Foreskin keratinocyte (primary cell): ENCODE measurements at places on chromosomes 5 and 9. TPM values are rescaled to one million over a fixed set of nuclear protein-coding genes. Genes with fewer than 3 reads are reported as not detected.
A peak's percentile ranks its signal among the peaks of the same experiment; 100 is the strongest.

RFESD gene
- 2.4 and 2.6 TPM in 2 replicates for total RNA-seq

FOXD4 gene
- 0.10 and 0.14 TPM in 2 replicates for total RNA-seq

DNA sequence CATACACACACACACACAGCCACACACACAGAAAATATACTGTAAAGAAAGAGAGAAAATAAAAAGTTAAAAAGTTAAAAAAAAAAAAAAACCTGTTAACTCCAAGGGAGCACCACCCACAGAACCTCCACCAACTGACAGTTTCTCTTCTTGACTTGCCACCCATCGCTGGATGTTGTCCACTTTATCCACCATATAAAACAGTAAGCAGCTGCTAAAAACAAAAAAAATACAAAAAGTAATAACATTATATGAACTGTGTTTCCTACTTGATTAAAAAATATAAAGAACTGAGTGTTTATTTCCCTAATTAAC, 1.2 kb downstream of the PURA start:
- no peak for DNase-seq

DNA sequence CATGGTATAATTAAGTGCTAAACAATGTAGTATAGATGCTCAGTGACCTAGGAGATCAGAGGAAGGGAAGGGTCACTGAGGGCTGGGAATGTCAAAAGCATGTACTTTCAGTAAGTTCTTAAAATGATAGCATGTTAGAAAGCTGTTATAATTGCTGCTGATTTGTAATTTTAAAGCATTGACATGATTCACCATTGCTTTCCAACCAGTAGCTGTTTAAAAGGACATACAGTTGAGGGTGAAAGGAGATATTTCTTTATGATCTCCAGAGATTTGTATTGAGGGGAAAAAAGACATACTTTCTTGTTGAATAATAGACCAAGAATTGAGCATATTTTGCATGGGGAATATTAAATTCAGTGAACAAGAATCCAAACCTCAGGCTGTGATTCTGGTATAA, 1.2 kb upstream of the SLC1A3 start:
- DNase-seq = no peak

DNA sequence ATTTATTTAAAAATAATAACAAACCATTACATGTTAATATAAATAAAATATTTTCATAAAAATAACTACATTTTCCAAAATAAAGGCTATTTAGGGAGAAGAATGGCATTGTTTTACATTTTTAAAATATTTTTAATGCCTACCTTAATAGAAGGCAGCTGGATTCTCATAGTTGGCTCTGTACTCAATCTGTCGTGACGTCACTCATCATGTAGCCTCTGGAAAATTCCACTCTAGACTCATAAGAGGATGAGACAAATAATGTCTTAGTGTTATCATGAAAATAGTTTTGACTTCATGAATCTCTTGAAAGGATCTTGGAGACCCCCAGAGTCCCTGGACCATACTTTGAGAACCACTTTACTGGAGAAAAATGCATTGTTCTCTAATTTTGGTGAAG, 93.1 kb downstream of the NXNL2 start:
- DNase-seq = no peak

GRCh38 chr5:77483682-77484081, 8.4 kb downstream of the WDR41 start:
- DNase-seq = no peak

DNA sequence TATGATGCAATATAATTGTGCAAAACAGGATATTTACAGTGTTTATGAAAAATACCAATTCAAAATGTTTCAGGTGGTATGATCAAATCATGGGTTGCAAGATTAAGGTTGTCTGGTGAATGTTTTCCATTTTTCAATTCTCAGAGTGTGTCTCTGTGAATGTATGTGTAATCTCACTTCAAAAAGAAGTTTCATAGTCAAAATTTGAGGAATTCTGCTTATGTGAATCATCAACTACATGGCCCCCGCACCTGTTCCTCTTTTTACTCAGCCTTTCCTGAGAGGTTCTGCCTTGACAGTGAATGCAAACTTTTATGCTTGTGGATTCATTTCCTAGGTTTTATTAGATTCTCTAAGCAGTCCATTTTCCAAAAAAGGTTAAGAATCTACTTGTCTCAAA, 32.1 kb downstream of the KCTD16 start:
- DNase-seq = no peak

DNA sequence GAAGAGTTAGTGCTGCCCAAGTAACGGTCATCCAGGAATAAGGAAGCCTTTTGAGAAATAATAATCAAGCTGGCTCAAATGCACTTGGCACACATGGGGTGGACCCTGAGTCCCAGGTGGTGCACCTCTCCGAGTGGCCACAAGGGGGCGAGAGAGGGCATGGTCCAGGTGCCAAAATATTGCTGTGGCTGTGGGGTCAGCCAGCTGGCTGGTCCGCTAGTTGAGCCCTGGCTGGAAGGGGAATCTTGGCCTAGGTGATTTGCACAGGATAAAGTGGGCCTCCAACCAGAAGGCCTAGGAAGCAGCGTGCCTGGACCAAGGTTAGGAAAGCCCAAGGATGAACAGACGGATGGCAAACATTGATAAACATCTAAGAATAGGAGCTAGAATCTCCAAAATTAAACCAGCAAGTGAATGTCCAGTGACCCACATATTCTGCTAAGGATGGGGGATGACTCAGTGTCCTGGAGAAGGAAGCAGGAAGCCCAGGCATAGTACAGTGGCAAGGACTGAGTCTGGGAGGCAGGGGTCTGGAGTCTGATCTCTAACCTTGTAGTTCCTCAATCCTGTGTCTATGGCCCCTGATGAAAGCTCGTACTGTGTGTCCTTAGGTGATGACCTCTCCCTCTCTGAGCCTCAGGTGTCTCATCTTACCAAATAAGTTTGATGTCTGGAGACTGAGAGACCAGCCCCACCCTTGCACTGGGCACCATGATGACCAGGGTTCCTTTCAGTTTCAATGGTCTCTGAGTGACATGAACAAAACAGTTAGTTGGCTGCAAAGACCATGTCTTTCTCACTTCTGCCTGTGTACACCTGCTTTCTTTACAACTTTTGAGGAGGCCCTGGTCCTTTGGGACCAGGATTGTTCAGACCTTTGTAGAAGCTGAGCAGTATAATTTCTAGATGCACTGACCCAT, 19.2 kb upstream of the SHB start:
- no peak for DNase-seq

DNA sequence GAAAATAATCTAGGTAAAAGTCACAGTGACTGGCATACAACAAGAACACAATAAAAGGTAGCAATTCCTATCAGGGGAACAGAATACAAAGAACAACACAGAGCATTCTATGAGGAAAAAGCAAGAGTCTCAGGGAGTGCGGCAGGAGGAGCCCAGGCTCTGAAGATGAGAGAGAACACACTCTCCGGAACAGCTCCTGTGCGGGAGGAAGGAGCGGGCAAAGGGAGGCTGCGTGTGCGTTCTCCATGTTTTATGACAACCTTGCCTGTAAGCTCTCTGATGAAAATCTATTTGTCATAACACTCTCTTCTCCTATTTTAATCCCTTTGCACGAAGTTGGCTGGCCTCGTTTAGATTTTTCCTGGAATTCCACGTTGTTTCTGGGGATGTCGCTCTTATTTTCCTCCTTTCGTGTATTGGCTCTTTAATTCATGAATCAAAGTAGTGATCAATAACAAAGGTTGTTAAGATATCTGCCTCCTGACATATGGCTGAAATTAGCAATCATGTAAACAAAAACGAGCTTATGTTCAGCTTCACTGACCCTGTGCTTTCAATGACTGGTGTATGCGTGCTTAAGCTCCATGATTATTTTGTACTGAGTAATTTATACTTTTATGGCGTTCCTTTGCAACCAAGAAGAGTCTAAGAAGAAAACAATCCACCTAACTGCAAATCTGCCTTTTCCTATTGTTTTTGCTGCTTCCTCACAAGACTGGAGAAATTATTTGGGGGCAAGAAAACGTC, 109.5 kb downstream of the MYO10 start:
- DNase-seq = no peak

DNA sequence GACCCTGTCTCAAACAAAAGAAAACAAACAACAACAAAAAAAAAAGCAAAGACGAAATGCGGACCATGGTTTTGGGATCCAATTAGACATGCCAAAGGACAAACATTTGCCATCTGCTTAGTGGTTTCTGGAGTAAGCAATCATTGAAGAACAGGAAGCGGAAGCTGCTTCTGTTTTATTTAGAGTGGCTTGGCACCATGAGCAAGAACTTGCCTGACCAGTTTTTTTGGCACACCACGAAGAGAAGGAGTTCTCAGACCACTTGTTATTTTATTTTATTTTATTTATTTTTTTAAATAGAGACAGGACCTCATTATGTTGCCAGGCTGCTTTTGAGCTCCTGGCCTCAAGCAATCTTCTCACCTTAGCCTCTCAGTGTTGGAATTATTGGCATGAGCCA, 17.0 kb downstream of the BTF3 start:
- peak; percentile 47 for DNase-seq

- DNase-seq = no peak
These were observed 291.9 kb upstream of the PDE4D start for GRCh38 chr5:60185231-60186099.

DNA sequence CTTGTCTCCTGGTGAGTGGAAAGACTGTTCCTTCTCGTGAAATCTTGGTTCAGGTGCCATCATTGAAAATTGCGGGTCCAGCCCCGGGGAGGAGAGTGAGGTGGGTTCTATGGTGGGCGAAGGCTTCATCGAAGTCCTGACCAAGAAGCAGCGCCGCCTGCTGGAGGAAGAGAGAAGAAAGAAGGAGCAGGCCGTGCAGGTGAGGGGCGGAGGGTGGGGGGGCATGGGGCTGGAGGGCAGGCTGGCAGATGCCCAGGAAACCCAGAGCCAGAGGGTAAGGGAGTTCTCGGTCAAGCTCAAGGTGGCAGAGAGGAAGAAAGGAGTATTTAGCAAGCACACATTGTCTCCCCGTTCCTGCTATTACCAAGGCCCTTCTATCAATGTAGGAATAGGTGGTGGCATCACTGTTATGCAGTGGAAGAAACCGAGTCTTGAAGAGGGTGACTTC, 24.3 kb upstream of the POMT1 start:
- no peak for DNase-seq

GRCh38 chr5:125245216-125245615, 498.8 kb upstream of the ZNF608 start:
- DNase-seq = no peak

GRCh38 chr5:10266137-10266536, 16.1 kb downstream of the CCT5 start:
- DNase-seq = no peak

TLR4 gene
- total RNA-seq = not detected in 2 replicates

RAB3C gene
- total RNA-seq = not detected in 2 replicates

DNA sequence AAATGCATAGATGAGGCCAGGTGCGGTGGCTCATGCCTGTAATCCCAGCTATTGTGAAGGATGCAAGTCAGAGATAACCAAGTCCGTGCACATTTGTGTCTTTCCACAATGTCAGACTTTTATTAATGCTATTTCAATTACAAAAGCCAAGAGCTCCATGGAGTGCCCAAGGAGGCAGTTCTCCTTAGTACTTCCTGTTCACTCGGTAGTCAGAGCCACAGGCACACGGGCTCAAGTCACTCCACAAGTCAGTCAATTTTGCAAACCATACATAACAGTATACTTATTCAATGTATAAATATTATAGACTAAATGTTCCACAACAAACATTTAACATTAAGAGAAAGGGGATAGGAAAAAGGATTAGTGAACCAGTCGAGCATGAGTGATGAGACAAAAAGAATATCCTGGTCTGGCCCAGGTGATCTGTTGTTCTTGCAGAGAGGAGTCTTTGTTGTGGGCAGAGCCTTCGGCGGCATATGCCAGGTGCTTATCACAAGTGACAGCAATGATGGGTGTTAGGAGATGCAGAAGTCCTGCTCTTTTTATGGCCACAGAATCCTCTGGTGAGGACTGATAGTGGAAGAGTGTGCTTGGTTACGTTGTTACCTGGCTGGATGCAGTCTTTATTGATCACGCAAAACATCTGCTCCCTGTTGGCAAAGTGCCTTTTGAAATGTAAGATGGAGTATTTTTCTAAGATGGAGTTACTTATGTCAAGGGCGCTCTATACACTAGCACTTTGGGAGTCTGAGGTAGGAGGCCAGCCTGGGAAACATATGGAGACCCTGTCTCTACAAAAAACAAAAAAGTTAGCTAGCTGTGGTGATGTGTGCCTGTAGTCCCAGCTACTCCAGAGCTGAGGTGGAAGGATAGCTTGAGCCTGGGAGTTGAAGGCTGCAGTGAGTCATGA, 167.0 kb upstream of the FBXL17 start:
- DNase-seq = no peak

DNA sequence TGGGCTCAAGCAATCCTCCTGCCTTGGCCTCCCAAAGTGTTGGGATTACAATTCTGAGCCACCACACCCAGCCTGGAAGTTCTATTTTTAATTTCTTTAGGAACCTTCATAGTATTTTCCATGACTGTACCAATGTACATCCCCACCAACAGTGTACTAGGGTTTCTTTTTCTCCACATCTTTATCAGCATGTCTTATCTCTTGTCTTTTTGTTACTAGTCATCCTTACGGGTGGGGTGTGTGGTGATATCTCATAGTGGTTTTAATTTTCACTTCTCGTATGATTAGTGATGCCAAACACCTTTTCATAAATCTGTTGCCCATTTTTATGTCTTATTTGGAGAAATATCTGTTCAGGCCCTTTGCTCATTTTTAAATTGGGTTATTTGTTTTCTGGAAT, 123.0 kb upstream of the MEF2C start:
- DNase-seq = no peak

THBS4 gene
- total RNA-seq = 0.67 and 1.1 TPM in 2 replicates

- no peak for DNase-seq
These were observed 34.7 kb downstream of the MSX2 start for GRCh38 chr5:174759091-174759490.

DNA sequence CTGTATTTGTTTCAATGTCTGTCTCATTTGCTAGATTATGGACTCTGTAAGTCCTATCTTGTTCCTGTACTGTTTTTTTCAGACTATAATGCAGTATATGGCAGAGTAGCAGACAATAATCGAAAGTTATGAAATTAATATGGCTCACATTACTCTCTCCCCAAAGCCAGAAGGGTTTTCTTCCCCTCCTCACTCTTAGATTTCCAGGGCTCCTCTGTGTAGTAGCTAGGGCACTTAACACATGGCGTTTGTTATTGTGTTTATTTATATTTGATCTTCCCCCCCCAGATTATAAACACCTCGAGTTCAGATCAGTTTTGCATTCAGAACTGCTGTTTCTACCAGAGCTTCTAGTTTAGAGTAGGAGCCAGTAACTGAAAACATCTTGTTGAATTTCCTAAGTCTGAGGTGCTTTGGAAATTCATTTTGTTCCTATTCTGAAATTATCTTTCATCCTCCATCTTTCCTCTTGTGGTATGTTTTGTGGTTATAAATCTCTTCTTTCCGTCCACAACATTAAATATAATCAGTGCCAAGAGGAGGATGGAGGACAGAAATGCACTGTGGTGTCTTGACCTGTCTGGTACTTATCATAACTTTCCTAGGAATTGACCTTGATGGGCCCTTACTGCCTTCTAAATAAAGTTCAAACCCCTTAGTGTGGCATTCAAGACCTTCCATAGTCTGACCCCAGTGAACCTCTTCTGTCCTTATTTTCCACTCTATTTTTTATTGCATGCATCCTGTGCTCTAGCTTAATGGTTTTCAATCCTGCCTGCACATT, 27.0 kb downstream of the TLE4 start:
- DNase-seq = no peak

- DNase-seq = no peak
These were observed 2.7 kb upstream of the MLLT3 start for GRCh38 chr9:20625003-20625349.

IL13 gene
- total RNA-seq = not detected in 2 replicates

- no peak for DNase-seq
These were observed 4.1 kb upstream of the ADGRV1 start for GRCh38 chr5:90554358-90555006.

PTGS1 gene
- total RNA-seq = 1.4 and 3.4 TPM in 2 replicates
